ENCODE measurements at places on chromosomes 2 and 18.

- DNase-seq: peak; percentile 50
Observed at GRCh38 chr2:68925295-68925896, 27.3 kb downstream of the GKN2 start.

DNA sequence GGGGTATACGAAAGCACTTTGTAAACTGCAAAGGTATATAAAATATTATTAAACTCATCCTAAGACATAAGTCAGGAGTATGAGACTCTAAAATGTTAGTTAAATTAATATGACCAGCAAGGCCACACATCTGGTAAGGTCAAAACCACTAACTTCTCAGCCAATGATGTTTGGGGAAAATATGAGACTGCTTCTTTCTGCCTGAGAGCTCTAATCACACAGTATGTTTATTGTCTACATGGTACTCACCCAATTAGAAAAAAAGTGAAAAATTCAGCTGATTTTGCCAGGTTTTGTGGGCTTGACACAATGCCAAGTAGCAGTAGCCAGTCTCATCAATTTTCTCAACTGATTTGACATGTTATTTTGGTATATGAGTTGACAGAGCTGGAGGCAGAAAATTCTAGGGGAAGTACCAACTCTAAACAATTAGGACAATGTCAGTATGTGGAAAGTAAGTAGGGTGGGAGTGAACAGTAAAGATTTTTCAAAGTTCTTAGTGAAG lies 87.3 kb downstream of the ALK start:
- DNase-seq: no peak

DNA sequence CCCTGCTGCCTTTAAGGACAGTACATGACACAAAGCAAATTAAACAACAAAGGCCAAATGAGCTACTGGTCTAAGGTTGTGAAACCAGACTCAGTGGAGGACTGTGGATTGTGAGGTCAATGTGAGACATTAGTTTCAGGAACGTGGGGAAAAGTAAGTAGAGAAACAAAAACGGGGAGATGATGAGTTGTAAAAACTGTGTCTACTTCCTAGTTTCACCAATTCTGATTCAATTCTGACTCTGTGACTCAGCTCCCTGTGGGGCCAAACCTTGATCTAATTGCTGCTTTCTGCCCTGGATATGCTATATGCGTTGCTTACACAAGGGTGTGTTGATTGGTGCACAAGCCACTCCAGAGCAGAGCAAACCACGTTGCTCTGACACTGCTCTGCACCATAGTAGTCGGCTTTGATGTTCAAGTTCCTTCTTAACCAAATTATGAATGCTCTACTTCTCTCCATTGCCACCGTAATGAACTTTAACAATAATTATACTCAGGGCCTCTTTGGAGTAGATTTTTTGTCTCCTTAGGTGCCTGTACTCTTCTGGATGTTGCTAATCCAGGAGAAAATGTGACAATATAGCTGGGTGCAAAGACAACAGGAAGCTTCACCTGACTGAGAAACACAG lies 1640.1 kb upstream of the CELF4 start:
- no peak for DNase-seq

GRCh38 chr18:63823516-63824219 lies 48.5 kb downstream of the SERPINB7 start:
- no peak for DNase-seq

DNA sequence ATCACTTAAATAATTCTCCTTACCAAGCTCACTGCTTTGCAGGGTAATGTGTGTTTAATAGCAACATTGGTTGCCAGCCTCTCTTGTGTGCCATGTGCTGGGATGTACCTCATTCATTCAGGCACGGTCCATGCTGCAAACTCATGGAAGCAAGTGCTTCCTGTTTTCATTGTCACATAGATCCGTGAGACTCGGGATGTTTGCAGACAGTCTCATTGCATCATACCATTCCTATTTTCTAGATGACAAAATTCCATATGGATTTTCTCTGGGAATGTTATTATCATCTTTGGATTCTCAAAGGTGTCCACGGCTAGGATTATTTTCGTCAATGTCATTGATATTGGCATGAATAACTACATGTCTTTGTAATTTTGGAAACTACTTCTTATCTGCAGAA lies 60.0 kb upstream of the HDAC4 start:
- DNase-seq: no peak

GRCh38 chr2:100749771-100750542 lies 70.0 kb upstream of the NPAS2 start:
- no peak for DNase-seq

DNA sequence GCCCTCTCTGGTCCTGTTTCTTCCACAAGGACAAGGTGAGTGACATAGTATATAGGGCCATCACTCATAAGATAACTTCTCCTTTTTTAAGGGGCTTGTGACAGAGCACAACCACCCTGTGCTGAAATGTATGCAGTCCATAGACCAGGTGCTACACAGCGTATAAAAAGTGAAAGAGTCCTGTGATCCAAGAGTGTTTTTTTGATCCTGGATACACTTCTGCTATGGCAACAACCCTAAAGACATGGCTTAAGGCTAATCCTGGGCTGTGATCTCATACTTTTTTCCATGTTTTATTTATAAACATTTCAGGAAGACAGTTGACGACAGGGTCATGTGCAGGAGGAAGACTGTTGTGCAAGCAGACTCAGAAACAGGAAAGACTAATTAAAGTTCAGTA lies 400.5 kb upstream of the TCF4 start:
- DNase-seq: no peak

GRCh38 chr2:4690913-4691312 lies 987.5 kb downstream of the DCDC2C start:
- DNase-seq: no peak

DNA sequence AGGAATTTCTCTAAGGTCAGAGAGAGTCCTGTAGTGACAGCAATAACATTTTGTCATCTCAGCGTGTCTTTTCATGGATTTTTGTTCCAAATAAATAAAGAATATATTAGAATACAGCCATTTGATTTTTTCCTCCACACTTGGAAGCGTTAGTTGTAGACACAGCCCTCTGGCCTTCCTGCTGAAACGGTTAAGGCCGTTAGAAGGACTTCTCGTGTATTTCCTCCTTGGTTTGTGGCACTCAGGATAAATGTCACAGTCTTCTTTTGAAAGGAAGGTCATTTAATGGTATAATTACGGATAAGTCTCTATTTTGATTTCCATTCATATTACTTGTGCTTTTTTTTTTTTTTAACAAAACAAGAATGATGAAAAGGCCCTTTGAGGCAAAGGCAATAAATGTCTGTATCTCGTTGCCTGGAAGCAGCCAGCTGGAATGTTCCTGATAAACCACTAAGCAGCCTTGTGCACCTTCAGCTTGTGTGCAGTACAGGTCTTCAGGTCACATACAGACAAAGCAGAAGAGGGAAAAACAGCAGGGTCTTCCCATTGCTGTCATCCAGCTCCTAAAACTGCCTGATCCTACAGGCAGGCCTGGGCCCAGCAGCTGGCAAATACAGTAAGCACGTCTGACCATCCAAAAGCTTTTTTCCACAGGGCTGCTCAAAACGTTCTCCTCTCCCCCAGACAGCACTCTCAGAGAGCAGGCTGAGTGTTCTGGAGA lies 14.4 kb downstream of the EFR3B start:
- no peak for DNase-seq

DNA sequence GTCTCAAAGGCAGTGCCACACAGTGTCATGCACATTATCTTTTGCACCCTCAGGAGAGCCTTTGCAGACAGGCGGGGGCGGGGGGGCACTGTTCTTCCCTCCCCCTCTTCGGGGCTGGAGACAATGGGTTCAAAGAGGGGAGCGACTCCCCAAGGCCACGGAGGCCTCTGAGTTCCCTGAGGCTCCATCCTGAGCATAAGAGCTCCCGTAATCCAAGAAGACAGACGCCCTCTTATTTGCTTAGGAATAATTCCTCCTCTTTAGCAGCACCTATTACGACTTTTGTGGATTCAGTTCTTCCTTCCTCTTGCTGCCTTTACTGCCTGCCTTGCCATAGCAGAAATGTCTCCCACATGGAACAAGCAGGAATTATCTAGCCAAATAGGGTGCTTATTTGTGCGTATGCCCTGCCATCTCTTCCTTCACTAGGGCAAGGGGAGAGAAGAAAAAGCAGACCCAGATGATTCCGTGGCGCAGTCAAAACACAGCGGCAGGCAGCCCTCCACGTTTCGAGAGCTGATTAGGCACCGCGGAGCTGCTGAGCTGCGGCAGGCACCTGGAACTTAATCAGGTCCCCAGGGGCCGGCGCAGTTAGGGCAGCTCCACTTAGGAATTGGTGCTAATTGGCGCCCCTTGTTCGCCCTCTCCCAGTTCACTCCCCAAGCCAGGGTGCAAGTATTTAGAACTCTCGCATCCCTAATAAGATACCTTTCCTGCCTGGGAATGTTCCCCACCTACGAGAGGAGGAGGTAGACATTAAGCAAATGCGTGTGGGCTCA lies 233.4 kb upstream of the MYT1L start:
- DNase-seq: no peak

DNA sequence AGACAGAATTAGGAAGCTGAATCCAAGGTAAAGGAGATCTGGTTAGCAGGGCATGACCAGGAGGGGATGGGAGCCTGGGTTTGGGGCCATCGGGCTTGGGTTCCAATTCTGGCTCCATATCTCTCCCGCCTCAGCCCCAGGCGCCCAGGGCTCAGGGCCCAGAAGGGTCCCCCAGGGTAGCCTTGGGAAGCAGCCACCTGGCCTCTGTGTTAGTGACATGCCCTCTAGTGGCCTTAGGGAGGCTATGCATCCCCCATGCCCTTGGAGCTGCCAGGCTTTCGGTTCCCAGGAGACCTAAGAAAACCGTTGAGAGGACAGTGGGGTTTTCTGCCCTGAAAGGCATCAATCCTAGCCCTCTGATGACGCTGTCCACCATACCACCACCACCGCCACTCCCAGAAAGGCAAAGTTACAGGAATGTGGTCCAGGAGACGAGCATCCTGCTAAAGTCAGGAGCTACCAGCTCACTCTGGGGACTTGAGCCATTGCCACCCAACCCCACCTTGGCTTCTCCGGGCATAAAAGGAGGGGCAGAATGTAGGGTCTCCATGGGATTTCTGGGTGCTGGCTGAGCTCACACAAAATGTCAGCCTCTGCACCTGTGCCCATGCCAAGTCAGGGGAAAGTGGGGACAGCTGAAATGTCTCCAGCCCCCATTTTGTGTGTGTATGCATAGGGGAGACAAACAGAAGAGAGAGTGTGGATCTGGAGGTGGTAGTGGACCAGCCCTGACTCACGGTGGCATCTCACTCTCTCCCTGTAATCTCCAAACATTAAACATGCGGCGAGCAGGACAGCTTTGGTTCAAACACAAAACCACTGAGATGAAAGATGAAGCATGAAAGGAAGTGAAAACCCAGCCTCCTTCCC lies 56.5 kb downstream of the EMX1 start:
- DNase-seq: peak; percentile 29

DNA sequence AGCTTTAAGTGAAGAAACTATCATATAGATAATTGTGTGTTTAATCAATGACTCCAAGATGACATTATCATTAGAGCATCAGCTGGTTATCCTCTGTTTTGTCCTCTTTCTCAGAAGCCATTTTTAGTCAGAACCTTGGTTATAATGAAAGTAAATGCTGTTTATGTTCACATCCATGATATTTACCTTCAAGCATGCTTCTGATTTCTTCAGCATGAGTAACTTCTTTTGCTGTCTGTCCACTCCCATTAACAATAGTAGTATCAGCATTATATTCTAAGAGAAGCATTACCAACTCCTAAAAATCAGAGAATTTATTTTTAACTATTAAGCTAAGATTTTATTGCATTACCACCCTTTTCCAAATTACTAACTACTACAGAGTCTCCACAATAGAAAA lies 56.3 kb downstream of the OSBPL1A start:
- DNase-seq: no peak

GRCh38 chr2:172429301-172429968 lies 2.0 kb downstream of the ITGA6 start:
- no peak for DNase-seq

- DNase-seq: no peak
Observed at GRCh38 chr2:236636261-236636660, 66.6 kb downstream of the ACKR3 start.

DNA sequence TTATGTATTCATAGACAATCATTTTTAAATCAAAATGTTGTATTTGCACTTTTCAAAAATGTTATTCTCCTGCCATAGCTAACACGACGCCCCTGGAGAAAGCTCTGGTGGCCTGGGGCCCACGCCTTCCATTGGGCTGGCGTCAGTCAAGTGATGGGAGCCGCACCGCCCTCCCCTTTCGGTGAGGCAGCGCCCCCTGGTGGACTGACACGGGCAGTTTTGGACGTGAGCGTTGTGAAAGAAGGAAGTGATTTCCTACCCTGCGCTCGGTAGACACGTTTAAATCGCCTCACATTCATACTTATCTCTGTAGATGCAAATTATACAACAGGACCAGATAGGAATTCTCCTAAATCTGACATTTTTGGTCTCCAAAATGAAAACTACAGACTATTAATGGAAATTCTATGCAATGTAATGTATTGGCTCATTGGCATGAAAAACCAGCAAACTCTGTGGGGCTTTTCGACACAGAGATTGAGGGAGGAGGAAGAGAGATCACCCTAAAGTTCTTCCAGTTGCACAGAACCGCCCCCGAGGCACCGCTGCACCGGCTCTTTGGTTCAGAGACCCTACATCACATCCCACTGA lies 326.2 kb upstream of the SOX11 start:
- DNase-seq: no peak

GRCh38 chr2:224847961-224848850 lies 132.0 kb upstream of the CCDC195 start:
- DNase-seq: no peak

DNA sequence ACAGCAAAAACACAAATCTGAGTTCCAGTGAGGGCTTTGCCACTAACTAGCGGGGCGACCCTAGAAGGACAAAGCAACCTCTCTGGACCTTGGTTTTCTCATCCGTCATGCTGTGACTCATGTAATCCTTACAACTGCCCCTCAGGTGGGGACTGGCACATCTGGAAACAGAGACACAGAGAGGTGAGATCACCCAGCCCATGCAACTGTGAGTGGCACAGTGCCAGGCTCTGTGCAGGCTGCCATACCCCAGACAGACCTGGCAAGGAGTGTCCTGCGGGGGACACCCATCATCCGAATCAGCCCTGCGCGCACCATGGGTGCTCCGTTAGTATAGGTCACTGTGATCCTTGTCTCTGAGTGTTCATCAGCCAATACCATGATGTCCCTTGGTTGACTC lies 198.3 kb downstream of the SMAD7 start:
- DNase-seq: no peak

DNA sequence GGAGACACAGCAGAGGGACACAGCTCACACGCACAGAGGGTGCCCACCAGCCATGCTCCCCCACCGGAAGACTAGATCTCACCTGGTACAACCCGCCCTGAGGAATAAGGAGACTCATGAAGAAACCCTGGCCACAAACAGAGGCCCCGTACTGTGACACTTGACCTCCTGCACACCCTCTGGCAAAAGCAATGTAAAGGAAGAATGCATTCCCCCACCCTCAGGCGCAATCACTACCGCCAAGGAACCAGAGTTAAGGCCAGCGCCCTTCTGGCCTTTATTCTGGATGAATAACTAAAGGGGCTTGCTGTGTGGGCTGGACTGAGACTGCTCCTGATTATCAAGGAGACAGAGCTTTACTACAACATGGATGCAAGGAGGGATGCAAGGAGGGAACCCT lies 509.2 kb upstream of the SPHKAP start:
- no peak for DNase-seq

All from activated CD8-positive, alpha-beta memory T cell treated with anti-CD3 and anti-CD28 coated beads, Interleukin-2, amount 50 U/mL, for 4 hours (primary cell).